Kidney (tissue), 22 donors: ENCODE measurements at places on chromosomes 4 and X.

DNA sequence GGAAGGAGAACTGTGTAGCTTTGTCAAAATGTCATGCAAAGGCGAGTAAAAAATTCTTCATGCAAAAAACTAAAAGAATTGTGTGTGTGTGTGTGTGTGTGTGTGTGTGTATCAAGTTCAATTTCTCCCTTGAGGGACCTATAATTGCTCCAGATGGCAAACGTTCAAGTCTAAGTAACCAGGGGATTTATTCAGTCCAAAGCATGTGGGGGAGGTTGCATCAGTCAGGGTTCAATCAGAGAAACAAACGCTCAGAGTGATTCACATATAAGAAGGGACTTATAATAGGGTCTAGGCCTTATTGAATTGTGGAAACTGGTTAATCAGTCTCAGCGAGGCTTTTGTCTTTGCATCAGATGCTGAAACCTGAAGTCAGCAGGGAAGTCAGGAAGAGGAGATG is 5.0 kb downstream of the DCAF8L1 start:
- no peak for DNase-seq

DNA sequence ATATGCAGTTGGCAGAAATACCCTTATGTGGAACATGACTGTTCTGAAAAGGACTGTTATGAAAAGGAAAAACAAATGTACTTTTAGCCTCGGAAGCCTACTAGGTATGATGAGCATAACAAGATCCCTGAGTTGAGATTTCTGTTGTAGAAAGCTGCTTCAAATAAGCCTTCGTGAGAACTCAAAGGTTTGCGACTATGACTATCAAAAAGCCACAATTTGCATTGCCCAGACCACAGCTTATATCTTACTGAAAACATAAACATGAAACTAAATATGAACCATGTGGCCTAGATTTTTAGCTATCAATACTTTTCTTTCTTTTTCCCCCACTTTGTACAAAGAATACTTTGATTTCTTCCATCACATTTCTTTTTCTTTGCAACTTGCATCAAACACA is 398.2 kb upstream of the LCORL start:
- no peak for DNase-seq

- DNase-seq, result no peak
Measured at GRCh38 chr4:40316782-40317635, 18.1 kb upstream of the CHRNA9 start.

DNA sequence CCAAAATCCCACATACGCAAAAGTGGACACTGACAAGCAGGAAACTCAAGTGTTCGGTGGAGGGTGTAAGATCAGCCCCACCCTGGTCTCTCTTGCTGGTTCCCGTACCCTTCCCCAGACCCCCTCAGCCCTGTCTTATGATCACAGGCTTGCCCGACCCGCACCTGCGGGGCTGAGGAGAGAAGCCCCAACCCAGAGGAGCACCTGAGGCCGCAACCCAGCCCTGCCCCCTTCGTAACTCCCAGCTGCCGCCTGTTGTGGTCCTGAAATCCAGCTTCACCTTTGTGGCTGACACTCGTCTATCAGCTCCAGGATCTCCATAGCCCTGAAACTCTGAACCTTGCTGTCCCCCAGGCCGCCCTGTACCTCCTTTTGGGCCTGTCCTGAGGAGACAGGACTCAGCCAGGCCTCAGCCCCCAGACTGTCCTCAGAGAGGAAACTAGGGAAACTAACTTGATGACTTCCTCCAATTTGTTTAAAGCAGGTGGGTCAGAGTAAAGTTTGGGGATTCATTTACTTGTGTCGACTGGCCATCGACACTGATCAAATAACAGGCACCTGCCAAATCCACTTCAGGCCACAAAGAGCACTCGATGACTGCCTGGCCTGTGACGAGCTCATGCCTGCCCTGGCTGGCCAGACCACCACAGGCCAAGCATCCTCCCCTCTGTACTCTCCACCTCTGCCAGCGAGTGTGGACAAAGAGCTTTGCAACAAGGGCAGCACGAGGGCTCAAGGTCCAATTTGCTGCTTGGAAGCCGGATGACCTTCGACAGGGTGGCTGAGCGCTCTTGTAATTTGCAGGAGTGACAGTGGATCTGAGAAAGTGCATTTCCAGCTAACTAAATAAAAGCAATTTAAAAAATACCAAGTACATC is 19.3 kb downstream of the DCTD start:
- DNase-seq, result peak; percentile 51

DNA sequence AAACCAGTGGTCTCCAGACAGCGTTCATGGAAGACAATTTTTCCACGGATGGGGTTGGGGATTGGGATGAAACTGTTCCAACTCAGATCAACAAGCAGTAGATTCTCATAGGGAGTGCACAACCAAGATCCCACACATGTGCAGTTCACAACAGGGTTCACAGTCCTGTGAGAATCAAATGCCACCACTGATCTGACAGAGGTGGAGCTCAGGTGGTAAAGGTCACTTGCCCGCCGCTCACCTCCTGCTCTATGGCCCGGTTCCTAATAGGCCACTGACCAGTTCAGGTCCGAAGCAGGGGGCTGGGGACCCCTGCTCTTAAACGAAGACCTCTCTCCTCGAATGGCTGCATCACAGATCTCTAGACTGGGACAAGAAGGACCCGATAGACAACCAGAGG is 4.4 kb downstream of the APBB2 start:
- DNase-seq, result no peak

DNA sequence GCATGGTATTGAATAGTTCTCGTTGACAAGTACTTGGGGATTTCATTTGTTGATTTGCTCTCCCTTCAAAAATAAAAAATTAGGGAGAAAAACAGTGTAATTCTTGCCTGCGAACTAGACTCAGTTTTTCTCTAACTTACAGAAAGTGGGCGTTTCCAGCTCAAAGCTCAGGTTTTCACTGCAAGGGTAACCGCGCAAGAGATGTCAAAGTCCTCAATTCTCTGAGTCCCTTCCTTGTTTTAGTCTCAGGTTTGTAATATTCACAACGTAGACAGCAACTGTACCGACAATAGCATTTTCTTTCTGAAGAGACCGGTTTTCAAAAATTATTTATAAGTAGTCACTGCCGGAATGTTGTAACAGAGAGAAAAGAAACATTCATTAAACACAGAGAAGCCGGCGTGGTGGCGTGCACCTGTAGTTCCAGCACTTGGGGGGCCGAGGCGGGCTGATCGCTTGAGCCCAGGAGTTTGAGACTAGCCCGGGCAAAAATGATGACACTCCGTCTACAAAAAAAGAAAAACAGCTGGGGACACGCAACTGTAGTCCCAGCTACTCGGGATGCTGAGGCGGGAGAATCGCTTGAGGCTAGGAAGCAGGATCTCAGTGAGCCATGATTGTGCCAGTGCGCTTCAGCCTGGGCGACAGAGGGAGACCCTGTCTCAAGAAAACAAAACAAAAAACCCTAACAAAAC is 774 bp downstream of the ZCCHC4 start:
- no peak for DNase-seq

DNA sequence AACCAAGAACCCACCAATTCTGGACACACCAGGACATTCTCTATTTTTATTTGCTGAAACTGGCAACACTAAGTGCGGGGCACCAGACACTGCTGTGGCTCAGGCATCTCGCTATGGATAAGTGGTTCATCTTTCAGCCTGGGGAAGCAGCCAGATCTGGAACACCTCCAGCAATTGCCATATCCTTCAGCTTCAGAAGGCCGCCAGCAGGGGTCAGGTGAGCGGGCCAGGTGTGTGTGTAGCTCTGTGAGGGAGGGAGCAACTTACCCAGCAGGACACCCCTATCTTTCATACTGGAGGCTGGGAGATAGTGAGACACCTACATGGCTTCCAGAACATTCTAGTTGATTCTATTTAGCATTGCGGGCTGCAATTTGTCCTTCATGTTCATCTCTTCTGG is 57.0 kb upstream of the GBA3 start:
- DNase-seq, result no peak

- DNase-seq, result no peak
Measured at GRCh38 chr4:177771645-177772044, 329.4 kb upstream of the AGA start.

DNA sequence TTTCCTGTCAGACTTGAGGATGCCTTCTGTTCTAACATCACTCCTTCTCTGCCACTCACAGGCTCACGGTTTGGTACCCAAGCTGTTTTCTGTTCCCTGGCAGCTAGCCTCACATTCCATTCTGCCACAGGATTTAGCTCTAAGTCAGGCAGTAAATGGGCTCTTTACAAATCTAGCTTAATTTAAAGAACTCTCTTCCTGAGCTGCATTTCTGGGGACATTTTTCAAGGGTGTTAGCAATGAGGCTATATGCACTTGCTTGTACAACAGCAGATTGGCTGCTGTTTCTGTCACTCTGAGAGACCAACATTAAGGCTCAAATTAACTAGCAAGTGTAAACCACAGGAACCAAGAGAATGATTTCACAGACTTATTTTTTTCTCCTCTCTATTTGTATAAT is 337.8 kb upstream of the NOCT start:
- no peak for DNase-seq

GRCh38 chr4:61094854-61095598 is 105.1 kb upstream of the ADGRL3 start:
- DNase-seq, result no peak

DNA sequence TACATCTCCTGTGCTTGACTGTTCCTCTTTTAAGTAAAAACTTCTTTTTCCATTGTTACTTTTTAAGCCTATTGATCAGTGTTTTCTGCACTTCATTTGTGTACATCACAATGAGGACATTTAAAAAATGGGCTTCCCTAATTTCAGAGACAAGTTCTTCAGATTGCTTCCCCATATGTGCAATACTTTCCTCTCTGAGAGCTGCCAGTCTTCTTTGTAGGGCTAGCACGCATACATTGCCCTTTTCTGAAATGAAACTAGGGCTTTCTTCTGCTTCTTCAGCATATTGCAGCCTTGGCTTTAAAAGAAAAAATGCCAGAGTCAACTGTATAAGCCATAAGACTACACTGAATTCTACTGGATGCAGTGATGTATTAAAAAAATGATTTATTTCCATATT is 37.8 kb downstream of the FAT4 start:
- DNase-seq, result no peak

DNA sequence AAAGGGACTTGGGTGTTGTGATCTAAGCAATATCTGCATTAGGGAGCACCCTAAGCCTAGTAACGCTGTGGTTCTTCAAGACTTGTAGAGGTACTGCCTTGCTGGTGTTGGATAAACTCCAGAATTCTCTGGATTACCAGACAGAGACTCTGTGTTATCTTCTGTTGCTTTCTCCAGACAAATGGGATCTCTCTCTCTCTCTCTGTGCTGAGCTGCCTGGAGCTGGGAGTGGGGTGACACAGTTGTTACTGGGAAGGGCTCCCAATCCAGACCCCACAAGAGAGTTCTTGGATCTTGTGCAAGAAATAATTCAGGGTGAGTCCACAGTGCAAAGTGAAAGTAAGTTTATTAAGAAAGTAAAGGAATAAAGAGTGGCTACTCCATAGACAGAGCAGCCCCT is 48.8 kb downstream of the MCUB start:
- no peak for DNase-seq

GRCh38 chr4:1799387-1800375 is 6.6 kb downstream of the FGFR3 start:
- DNase-seq, result no peak

DNA sequence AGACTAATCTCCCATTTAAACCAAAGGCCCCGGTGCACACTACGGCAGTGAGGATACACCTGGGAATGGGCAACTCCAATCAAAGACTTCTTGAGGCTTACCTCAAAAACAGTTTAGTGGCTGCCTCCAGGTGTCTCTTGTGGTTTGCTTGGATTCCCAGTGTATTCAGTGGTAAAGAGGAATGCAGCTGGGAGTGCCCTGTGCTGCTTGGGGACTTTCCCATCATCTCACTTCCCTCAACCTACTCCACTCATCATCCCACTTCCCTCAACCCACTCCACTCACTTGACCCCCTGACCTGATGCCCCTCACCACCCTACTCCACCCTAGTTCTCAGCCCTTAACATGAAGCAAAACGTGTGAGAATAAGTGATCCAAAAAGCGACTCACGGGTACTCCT is 177.3 kb upstream of the ETNPPL start:
- no peak for DNase-seq

- peak; percentile 33 for DNase-seq
Measured at GRCh38 chrX:129773649-129774458, 5.9 kb upstream of the SASH3 start.

GRCh38 chrX:24235084-24235710 is 78.7 kb downstream of the SUPT20HL2 start:
- DNase-seq, result no peak

- DNase-seq, result no peak
Measured at GRCh38 chrX:109773374-109773773, 40.3 kb upstream of the ACSL4 start.

DNA sequence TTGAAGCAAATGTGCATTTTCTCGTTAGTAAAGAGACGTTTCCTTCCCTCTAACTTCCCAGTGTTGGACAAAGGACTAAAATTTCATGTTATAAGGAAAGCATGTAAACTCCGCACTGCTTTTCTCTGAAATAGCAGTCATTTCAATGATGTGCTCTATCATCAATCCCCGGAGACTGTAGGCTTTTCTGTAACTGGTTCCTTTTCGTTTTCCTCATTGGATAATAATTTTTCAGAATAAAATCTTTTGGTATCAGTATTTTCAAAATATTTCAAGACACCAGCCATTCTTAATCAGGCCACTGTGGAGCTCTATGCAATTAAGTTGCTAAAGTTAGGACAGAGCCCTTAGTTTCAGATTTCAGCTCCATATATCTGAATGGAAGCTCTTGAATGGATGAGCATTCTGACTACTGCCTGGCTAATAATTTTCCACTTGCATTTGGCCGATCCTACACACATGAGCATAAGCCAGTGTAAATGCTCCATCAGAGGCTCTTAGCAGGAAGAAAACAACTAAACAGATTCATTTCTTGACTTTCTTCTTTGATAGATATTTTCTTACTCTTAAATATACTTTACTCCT is 157.7 kb downstream of the CHIC2 start:
- no peak for DNase-seq

GRCh38 chr4:68348577-68348976 is 1.3 kb downstream of the YTHDC1 start:
- no peak for DNase-seq

GRCh38 chrX:70405003-70405402 is 18.1 kb upstream of the GDPD2 start:
- DNase-seq, result no peak

GRCh38 chr4:52657618-52658501 is 1.2 kb downstream of the USP46 start:
- DNase-seq, result no peak

DNA sequence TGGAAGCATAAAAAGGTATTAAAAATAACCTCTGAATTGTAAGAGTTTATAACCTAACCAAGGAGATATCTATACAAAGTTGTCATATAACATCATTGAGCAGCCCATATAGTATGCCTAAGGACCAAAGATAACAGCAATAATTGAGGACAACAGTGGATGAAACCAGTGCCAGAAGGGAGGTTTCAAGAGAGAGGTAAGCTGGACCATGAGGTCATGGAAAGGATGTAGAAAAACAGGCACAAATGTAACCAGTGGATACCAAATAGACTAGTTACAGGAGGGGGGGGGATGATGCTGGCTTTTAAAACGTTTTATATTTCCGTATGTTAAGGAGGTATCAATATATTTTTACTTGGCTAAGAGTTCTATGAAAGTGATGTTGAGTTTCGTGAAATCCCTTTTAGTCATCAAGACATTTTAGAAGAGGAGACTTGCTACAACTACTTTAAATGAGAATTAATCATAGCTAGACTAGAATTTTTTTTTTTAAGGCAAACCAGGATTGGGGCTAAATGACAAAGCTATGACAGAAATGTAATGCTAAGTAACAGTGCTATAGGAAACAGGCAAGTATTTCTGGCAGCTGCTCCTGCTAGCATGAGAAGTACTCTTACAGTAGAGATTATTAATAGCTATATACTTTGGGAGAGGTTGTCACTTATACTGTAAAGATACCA is 161.1 kb downstream of the FBXW7 start:
- DNase-seq, result no peak

GRCh38 chrX:12975670-12975965 is 708 bp downstream of the TMSB4X start:
- DNase-seq, result no peak
